ENCODE measurements at places on chromosomes 6 and 20. TPM values are rescaled to one million over a fixed set of nuclear protein-coding genes. Genes with fewer than 3 reads are reported as not detected.

GRCh38 chr20:15716256-15716655 lies 857.0 kb downstream of the KIF16B start:
- DNase-seq, result no peak

- DNase-seq, result no peak
Measured at GRCh38 chr6:108565893-108566292, 5.2 kb downstream of the FOXO3 start.

The DEK gene
- total RNA-seq, result 32.9 TPM

The GATA5 gene
- total RNA-seq, result under 0.01 TPM

DNA sequence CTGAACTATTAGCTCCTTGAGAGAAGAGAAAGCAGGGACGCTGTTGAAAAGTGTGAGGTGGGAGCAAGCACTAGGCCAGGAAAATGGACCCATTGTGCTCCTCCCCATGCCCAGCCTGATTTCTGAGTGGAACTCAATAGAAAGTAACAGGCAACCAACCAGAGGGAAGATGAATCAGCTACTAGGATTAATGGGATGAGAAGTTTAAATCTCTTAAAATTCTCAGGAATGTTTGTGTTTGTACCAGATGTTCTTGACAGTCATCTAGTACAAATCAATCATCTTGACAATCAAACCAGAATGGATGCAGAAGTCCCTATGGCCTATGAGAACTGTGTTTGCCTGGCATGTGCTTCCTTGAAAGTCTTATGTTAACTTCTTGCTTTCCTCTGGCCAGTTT lies 48.9 kb downstream of the HDDC2 start:
- DNase-seq, result no peak

DNA sequence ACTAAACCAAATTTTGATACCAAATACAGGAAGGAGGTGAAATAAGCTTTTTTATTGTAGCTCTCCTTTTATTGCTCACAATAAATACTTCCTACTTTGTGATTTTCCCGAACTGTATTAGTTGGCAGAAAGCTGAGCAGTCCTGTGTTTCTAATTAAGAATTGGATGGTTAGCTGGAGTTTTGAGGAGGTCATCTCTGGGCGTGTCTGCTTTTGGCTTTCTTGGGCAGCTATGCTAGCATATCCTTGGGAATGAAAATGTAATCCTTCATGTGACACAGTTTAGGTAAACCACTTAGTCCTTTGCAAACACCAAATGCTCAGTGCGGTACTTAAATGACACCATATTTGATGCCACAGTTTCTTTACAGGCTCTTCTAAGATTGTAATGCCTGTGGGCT lies 67.5 kb downstream of the MTHFD1L start:
- no peak for DNase-seq

The LPA gene
- not detected for total RNA-seq

DNA sequence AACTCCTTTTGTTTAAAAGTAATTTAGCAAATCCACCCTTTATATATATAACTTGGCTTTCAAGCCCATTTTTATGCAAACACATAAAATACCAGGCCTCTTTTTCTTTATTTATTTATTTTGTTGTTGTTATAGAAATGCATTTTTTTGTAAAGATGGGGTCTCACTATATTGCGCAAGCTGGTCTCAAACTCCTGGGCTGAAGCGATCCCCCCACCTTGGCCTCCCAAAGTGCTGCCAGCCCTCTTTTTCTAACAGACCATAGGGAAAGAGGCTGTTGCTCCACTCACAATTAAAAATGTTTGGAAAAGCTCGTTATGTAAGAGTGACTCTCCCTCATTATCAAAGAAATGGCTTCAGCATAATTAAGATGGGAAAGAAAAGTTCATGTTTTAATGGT lies 440.9 kb downstream of the HACE1 start:
- no peak for DNase-seq

The SCRT2 gene
- total RNA-seq, result not detected

All from hematopoietic multipotent progenitor cell (in vitro differentiated cells).